ENCODE measurements at places on chromosomes 11 and 22.

- DNase-seq: no peak
These were observed 687.2 kb downstream of the TBC1D22A start for GRCh38 chr22:47449508-47450270.

- DNase-seq: no peak
These were observed 29.9 kb downstream of the LRFN4 start for GRCh38 chr11:66886671-66887221.

DNA sequence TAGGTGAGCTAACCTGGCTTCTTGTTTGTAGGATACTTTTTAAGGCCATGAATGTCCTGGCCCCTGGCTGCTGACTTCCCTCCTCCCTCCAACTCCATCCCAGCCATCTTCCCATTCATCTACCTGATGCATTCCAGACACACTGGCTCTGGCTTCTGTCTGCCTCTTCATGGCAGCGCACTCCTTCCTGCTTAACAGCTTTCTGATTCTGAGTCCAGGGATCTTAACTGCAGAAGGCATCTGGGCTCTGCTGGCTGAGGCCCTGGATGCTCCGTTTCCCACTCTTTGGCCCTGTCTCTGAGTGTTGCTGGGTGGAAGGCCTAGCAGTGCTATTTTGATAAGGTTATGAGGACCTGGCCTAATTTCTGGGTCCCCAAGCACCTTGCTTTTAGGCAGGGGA lies 1.8 kb upstream of the THY1 start:
- DNase-seq: no peak

DNA sequence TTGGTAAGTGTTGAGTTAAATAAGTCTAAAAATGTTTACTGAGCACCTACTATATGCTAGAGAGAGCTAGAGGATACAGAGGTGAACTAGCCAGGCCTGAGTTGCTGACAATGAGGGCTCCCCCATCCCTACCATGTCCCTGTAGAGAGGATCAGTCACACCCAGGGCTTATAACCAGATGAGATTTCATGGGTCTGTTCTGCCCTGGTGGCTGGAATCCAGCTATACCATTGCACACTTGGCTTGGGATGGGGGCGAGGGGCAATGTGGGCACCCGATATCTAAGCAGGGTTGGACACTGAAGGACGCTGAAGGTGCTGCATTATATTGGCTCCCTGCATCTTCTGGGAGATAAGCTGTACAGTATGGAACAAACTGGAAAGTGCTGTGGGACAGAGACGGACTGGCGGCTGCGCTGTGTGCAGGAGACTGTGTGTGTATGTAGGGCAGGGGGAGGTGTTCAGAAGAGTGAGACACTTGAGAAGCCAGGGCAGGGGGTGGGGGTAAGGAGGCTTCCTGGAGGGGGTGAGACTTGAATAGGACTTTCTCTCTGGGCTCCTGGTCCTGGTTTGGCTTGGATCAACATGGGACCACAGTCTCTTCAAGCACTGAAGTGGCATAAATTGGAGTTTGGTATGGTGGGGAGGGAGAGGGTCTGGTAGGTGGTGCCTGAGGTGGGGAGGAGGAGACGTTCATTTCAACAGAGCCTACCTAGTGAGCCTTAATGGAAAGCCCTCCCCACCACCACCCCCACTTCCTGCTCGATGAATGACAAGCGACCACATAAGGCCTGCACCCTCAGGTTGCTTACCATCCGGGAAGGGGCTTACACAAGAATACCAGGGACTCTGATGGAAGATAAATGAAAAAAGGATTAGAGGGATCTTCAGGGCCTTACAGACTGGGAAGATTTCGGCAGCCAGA lies 1.8 kb downstream of the CD82 start:
- DNase-seq: no peak

GRCh38 chr11:61860054-61860903 lies 31.1 kb downstream of the FADS3 start:
- peak; percentile 56 for DNase-seq

- DNase-seq: no peak
These were observed 5.5 kb downstream of the C11orf91 start for GRCh38 chr11:33695051-33695566.

DNA sequence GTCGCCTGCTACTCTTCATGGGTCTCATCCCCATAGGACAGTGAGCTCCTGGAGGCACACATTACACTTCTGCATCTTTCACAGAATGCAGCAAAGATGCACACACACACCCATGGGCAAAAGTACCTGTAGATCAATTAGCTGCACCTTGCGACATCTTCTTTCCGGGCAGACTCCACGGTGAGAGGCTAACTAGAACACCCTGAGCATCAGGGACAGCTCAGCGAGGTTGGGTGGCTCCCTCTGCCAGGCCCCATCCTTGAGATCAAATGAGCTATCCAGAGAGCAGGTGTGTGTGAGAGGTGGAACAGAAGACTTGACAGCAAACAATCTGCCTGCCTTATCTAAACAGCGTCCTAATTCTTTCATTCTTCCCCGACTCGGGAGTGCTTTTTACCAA lies 96.1 kb upstream of the BID start:
- DNase-seq: peak; percentile 79

DNA sequence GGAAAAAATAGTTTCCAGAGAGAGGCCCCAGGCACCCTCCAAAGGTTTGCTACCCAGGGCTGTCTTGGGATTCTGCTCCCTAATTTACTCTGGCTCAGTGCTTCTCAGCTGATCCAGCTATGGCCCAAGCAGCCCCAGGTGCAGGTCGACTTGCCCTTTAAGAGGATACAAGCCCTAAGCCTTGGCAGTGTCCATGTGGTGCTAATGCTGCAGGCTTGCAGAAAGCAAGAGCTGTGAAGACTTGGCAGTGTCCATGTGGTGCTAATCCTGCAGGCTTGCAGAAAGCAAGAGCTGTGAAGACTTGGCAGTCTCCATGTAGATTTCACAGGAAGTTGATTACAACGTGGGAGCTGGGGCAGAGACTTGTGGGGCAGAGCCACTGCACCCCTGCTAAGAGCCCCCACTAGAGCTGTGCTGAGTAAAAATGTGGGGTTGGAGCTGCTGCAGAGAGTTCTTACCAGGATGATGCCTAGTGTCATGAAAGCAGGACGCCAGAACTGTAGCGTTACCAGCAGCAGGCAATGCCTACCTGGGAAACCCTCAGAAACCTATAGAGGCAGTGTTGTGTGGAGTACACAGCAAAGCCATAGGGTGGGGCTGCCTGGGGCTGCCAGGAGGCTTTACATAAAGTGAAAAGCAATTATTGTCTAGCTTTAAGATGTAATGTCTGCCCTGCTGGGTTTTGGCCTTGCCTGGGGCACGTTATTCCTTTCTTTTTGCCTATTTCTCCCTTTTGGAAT lies 16.1 kb upstream of the OR52K1 start:
- DNase-seq: no peak

- DNase-seq: no peak
These were observed 45.2 kb downstream of the TBX1 start for GRCh38 chr22:19805821-19806212.

DNA sequence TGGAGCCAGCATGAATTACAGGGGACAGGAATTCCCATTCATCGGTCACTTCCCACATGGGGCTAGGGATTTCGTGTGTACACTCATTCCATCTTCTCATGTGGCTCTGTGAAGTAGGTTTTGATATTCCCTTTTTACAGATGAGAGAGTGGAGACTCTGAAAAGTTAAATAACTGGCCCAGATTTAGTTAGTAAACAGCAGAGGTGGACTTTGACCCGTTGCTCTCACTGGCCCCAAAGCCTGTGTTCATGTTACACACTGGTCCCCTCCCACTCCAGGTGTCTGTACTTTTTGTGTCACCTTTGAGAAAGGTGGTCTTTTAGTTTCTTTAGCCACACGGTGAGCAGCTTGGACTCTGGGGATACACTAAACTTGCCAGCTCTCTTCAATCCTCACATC lies 108.5 kb downstream of the MICAL2 start:
- peak; percentile 79 for DNase-seq

DNA sequence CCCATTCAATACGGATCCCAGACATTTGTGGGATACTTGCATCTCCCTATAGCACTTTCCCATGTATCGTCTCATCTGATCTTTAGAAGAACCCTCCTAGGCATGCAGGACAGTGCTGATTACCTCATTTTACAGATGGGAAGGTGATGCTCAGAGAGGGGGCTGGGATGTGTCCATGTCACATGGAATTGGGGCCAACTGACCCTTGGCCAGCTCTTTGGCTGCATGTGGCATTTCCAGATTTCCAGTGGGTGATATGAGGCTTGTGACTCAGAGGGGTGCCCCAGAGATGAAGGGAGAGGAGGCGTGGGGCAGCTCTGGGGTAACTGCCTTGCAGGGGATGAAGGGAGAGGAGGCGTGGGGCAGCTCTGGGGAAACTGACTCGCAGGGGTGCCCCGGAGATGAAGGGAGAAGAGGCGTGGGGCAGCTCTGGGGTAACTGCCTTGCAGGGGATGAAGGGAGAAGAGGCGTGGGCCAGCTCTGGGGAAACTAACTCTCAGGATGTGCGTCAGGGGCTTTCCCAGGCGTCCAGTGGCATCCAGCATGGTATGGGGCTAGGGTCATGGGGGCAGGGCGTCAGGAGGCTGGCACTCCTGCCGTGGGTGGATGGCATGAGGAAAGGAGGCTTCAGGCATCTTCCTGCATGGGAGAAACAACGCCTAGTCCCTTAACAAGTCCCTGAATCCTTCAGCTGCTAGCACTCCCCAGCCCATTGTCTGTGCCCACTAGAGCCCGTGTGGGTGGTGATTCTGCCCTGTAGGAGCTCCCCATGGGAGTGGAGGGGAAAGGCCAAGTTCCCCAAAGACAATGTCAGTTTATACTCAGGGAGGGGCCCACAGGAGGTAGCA lies 11.9 kb upstream of the CERK start:
- no peak for DNase-seq

All from small intestine (tissue), 16 donors.